Stimulated activated CD4-positive, alpha-beta T cell treated with anti-CD3 and anti-CD28 coated beads, Interleukin-4, amount 100 ng/mL, for 48 hours (primary cell): ENCODE measurements at places on chromosomes 13 and 19.

GRCh38 chr13:50474088-50474662 lies 369.3 kb downstream of the DLEU7 start:
- no peak for DNase-seq

- no peak for DNase-seq
These were observed 127.5 kb downstream of the KCTD12 start for GRCh38 chr13:76758738-76759137.

GRCh38 chr19:43820098-43820883 lies 6.8 kb upstream of the ZNF283 start:
- DNase-seq: peak; percentile 26

GRCh38 chr13:21960108-21960507 lies 289.2 kb downstream of the FGF9 start:
- no peak for DNase-seq

DNA sequence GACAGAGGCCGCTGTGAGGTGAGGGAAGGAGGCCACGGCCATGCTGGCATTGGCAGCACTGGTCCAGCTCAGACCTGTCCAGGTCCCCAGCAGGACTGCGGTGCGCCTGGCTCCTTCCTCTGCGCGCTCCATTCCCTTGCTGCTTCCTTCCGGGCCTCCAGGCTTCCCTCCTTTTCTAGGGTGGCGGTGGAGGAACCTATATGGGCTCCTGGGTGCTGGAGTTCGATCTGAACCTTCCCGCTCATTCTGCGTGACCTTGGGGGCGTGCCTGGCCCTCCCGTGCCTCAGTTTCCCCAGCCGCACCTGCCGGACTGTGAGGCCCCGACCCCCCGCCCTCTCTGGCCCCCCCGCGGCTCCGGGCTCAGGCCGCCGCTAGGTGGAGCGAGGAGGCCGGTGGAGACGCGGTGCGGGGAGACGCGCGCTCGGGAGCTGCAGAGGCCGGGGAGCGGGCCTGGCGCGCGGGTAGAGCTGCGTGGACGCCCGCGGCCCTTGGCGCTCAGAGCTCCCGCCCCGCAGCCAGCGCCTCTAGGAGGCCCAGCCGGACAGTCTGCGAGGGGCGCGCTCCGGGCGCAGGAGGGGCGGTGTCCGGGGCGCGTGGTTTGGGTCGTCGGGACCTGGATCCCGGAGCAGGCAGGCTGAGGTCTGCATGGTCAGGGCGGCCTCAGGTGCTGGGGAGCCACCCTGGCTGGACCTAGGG lies 29.9 kb downstream of the EFNA2 start:
- DNase-seq: peak; percentile 24

GRCh38 chr19:45455707-45456499 lies 11.9 kb upstream of the FOSB start:
- no peak for DNase-seq

DNA sequence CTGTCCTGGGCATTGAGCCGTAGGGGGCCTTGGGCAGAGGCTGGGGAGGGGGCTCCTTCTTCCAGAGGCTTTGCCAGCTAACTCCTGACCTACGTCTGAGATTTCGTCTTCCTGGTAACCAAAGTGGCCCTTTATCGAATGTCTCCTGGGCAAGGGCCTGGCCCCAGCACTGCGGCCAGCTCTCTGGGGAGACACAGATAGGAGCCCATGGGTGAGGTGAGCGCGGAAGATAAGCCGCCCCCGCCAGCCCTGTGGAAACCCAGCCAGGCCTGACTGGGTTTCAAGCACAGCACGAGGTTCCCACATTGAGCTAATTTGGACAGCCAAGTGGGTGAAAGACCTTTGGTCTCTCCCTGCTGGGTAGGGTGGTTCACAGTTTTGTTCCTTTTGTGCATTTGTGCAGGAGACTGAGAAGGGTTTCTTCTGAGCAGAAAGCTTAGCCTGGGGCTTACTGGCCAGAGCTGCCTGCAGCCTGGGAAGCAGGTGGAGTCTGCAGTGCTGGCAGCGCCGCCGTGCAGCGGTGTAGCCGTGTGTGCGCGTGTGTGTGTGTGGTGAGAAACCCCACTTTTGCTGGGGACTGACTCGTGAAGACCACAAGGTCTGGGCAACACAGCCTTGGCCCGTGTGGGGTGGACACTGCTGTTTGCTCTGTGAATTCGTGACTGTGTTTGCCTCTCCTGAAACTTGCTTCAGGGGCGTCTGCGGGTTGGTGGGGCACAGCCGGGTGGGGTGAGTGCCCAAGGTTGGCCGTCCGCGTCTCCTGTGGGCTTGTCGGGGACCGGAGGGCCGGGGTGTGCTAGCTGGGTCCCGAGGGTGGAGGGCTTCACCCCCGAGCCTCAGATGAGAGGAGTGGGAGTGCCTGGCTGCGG lies 2.5 kb downstream of the BSG start:
- DNase-seq: no peak
